ENCODE measurements at places on chromosomes 6 and 20. TPM values are rescaled to one million over a fixed set of nuclear protein-coding genes. Genes with fewer than 3 reads are reported as not detected.

FAM50B gene
- polyA plus RNA-seq, result 8.5 TPM

MAN1A1 gene
- 57.8 TPM for polyA plus RNA-seq

GRCh38 chr20:35886537-35886936, 67.8 kb downstream of the SCAND1 start:
- no peak for DNase-seq

DNA sequence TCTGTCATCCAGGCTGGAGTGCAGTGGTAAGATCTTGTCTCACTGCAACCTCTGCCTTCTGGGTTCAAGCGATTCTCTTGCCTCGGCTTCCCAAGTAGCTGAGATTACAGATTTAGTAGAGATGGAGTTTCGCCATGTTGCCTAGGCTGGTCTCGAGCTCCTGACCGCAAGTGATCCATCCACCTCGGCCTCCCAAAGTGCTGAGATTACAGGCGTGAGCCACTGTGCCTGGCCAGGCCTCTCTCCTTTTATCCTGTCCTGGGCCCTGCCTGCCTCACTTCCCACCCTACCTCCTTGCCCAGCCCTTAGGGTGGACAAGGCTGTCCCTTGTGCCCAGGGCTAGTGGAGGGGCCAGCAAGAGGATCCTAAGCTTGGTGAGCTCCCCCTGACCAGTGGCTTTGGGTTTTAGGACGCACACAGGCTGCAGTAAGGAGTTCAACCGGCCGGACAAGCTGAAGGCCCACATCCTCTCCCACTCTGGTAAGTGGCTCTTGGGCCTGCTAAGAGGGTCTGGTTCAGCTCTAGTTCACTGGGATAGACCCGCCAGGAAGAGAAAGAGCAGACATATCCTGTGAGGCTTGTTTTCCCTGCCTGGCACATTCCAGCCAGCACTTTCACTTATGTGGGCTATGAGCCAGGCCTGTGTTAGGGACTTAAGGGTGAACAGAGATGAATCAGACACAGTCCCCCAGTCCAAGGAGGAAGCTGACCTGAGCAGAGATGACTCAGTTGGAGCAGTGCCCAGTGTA, 21.9 kb upstream of the CHMP4B start:
- DNase-seq, result no peak

DNA sequence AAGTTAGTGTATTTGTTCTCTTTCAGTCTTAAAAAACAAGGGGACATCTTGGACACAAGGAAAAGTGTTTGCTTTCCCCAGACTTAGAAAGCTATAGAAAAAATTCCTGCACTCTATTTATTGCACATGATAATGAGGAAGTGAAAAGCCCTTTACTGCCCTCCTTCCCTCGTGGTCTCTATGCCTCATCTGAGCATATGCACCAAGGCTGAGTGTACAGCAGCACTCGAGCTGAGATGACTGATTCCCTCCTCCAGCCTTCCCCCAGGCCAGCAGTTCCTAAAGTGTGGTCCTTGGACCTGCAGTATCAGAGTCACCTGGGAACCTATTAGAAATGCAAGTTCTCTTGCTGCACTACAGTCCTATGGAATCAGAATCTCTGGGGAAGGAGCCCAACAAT, 14.3 kb upstream of the LAMP5 start:
- DNase-seq, result no peak

DNA sequence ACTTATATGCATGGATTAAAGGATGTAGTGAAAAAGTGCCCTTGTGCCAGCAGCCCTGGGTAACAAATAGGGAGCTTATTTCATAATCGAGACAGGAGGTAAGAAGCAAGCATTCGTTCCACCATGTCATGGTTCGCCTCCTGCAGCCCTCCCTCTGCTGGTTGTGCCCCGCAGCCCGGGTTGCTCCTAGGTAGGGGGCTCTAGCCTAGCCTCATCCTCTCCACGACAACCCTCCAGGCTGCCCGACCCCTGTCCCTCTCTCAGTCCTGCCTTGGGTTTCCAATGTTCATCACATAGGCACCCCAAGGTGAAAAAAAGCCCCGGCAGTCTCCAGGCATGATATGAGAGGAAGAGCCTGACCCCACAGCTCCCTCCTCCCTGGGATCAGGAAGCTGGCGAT, 75.5 kb upstream of the SYNDIG1 start:
- DNase-seq, result no peak

DNA sequence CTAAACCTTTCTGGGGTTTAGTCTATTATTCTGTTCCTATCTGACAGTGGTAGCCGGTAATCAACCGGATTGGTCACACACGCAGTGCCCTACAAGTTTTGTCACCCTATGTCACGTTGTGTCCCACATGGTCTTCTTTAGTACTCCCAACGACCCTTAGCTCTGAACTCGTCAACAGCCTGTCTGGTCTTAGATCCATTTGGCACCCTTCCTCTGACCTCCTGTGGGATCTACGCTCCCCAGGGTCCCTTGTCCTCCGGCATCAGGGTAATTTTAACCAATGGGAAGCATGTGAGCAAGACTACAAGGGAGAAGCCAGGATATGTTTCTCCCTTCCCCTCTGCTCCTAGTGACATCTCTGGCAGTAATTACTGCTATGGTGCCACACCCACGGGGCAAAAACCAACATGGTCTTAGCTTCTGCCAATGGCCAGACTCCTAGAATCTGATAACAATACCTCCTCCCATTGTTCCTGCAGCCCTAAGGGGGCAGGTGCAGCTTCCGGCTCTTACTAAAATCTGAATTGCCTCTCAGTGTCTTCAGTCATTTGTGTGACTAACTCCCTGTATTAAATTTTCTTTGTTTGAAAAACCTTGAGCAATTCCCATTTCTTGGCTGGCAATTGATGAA, 56.6 kb downstream of the MAFB start:
- DNase-seq, result no peak

DNA sequence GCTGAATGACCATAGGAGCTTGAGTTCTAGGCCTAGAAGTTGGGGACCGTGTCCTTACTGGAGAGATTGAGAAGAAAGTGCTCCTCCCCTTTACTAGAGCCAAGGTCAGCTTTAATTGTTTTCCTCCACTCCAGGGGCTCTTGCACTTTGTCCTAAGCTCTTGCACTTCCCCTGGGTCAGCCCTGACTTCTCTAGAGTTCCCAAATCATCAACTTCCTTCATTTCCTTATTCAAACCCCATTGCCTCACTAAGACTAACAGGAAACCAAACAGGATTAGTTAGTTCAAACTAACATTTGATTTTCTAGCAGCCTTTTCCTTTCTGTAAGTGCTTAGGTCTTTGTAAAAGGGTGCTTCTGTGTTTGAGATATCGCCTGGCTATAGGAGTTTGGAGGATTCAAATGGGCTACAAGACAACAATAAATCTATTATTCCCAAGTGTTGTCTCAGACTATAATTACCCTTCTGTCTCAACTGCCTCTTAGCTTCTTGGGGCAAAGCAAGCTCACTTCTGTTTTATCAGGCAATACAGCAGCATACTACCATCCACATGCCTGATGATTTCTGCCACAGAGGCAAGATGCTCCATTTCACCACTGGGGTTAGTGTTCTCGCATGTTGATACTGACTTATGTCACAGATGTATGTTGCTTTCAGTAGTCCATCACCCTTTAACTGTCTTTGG, 12.8 kb upstream of the DTNBP1 start:
- no peak for DNase-seq

DNA sequence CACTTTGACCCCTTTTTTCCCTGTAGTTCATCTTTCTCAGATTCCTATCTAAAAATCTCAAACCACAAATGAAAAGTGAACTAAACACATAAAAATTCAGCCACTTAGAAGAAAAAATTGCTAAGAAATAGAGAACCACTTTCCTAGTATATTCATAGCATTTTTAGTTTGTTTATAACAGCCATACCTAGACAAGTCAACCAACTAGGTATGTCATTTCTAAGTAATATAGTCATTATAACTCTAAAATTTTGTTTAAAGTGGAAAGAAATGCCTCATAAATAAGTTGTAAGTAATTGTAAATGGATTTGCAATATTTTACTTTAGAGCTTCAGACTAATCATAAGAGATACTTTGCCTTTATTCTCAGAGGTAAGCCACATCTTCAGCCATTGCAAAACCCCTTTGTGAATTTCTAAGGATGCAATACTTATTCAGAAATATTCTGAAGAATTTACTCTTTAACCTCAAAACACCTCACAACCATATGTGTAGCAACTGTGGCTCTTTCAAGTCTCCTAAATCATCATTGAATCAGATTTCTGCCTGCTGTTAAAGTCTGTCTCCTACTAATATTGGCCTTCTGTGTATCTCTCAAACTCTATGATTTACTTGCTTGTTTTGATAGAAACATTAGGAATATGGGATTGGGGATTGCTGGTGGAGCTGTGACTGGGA, 6.9 kb upstream of the SUMO4 start:
- no peak for DNase-seq

- DNase-seq, result no peak
These were observed 30.6 kb downstream of the RBM24 start for GRCh38 chr6:17311595-17312311.

DNA sequence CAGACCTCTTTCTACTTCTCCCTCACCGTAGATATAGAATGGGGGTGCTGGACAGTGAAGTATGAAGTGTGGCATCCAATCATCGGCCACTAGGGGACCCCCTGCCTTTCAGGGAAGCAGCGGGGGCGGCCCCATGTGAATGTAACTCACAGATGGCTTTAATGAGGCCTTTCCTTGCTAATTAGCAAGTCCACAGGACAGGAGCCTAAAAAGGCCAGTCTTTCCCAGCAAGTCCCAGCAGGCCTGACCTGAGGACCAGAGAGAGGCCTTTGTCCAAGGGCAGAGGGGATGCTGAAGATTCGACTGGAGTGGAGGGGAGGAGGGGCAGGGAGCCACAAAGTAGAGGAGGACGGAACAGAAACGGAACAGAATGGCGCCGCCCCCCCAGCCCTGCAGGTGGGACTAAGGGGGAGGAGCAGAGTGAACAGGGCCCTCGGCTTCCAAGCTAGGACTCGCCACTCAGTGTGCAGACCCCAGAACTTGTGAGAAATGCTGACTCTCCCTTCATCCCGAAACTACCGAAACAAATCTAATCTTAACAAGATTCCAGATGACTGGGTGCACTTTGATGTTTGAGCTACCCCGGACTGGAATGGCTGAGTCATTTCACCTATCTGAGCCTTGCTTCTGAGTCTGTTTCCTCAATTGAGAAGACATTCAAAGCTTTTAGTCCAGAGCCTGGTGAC, 5.8 kb downstream of the C6orf132 start:
- no peak for DNase-seq

- no peak for DNase-seq
These were observed 185.9 kb upstream of the SULF2 start for GRCh38 chr20:47971058-47971791.

GRCh38 chr20:19833395-19833794, 75.3 kb downstream of the RIN2 start:
- DNase-seq, result no peak

Data from left lung (tissue), 14 donors.